ENCODE measurements at places on chromosomes 4 and X.

GRCh38 chr4:36317721-36318120 is 36.3 kb downstream of the DTHD1 start:
- no peak for DNase-seq

DNA sequence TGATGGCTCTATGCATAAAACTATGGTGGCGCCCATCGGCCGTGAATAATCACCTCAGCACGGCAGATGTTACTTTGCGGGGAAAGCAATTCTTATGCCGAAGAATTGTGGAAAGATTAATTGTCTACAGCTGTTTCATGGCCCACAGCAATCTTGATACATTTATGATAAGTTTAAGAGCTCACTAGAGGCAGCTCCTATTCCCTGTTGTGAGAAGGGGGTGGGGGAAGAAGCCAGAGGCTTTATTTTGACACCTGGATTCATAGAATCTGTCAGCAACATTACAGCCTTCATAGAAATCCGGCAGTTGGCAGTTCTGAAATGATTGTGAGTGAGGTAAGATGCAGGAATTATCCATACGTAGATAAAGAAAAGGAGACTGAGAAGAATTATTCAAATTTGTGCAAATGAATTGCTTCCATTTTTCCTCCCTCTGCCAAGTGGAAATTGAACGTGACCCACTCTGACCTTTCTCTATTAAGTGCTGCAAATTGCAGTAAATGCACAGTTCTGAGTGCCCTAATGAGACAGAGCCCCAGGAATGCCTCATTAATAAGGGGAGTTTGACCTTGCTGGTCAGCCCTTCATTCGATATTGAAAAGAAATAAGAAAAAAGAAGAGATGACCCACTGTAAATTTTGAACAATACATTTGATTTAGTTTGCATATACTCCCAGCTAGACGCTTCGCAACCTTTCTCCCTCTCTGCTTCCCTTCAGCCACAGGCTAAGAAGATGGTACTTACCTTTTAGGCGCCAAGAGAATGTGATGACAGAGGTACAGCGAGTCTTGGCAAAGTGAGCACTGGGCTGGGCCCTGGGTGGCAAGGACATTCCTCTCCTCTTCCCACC is 188.8 kb downstream of the GPAT3 start:
- DNase-seq = no peak

- no peak for DNase-seq
Observed at GRCh38 chr4:113112338-113112978, 63.0 kb downstream of the ANK2 start.

GRCh38 chrX:91279479-91279878 is 155.2 kb upstream of the PABPC5 start:
- no peak for DNase-seq

GRCh38 chr4:121738780-121739535 is 26.0 kb downstream of the SMIM43 start:
- peak; percentile 32 for DNase-seq

- no peak for DNase-seq
Observed at GRCh38 chr4:99378876-99379275, 26.3 kb upstream of the ADH1C start.

GRCh38 chrX:71489540-71489939 is 43.4 kb upstream of the OGT start:
- DNase-seq = no peak

GRCh38 chr4:15063341-15063740 is 61.1 kb downstream of the CPEB2 start:
- no peak for DNase-seq

DNA sequence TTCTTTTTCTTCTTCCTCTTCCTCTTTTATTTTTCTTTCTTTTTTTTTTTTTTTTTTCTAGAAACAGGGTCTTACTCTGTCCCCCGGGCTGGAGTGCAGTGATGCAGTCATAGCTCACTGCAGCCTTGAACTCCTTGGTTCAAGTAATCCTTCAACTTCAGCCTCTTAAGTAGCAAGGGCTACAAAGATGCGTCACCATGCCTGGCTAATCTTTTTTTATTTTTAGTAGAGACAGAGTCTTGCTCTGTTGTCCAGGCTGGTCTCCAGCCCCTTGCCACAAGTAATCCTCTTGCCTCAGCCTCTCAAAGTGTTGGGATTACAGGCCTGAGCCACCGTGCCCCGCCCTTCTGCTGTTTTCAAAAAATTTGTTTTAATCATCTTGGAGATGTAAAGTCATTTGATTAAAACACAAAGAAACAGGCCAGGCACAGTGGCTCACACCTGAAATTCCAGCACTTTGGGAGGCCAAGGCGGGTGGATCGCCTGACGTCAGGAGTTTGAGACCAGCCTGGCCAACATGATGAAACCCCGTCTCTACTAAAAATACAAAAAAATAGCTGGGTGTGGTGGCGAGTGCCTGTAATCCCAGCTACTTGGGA is 28.1 kb downstream of the SYNPO2 start:
- no peak for DNase-seq

DNA sequence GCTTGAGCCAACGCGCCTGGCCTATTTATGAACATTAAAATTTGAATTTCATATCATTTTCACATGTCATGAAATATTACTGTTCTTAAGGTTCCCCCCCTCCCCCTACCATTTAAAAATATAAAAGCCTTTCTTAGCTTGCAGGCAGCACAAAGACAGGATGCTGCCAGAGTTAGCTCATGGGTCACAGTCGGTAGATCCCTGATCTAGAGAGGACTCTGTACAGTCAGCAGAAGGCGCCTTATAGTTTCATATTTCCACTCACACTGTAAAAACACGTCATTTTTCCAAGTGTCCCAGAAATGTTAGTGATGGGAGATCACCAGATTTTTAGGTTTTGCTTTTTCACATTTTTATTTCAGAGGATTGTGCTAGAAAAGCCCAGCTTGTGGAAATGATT is 12.2 kb downstream of the NOCT start:
- DNase-seq = peak; percentile 21

DNA sequence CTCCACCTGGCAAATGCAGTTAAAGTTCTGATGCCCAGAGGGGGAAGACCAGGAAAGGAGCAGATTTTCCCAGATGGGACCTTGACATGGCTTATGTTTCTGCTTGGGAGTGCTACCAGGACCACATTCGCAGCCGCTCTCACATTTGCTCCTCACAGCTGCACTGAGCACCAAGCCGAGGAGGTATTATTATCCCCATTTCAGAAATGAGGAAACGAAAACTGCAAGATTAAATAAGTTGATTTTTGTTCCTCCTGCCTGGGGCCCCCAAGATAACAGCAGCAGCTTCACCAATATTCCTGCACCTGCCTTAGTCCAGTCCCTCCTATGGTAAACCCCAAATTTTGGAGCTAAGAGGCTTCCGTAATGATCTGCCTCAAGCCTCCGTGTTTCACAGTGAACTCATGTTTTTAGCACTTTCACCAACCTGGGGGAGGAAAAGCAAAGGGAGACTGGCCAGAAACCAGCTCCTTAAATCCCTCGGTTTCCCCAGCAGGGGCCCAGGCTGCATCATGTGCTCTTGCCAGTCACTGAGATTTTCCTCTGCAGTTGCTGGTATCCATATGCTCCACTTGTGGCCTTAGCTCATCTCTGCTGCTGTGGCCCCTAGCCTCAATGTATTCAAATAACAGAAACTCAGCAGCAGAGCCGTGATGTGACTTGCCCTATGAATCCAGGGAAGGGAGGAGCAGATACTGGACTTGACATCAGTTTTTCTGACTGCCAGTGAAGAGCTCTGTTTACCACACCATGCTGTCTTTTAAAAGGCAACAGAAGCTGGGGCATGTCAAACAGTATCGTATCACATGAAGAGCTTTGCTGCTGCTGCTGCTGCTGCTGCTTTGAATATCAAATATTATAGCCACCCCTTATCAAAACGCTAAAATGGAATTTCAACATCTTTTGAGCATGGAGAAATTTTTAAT is 95.5 kb upstream of the KLHL13 start:
- no peak for DNase-seq

DNA sequence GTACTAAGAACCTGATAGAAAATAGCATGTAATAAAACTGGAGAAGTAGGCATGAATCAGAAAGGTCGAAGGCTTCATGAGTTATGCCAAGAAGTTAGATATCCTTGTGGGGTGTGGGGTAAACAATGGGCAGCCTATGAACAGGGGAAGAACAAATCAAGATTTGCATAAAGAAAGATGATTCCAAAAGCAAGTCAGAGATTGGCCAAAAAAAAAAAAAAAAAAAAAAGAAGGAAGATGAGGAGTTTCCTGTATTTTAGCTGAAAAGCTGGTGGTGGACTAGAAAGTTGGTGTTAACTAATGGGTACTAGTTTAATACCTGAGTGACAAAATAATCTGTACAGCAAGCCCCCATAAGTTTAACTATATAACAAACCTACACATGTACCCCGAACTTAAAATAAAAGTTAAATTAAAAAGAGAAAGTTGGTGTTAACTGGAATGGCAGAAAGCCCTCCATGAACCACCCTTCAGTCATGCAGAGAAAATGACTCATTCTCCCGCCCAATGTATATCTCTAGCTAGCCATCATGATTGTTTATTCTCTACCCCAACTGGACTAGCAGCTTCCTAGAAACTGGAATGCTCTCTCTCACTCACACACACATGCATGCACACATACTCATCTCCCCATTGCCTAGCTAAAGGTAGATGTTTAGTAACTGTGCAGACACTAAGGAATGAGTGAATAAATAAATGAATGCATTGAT is 41.7 kb downstream of the ATP11C start:
- peak; percentile 80 for DNase-seq

GRCh38 chr4:53444954-53445353 is 67.5 kb downstream of the FIP1L1 start:
- no peak for DNase-seq

DNA sequence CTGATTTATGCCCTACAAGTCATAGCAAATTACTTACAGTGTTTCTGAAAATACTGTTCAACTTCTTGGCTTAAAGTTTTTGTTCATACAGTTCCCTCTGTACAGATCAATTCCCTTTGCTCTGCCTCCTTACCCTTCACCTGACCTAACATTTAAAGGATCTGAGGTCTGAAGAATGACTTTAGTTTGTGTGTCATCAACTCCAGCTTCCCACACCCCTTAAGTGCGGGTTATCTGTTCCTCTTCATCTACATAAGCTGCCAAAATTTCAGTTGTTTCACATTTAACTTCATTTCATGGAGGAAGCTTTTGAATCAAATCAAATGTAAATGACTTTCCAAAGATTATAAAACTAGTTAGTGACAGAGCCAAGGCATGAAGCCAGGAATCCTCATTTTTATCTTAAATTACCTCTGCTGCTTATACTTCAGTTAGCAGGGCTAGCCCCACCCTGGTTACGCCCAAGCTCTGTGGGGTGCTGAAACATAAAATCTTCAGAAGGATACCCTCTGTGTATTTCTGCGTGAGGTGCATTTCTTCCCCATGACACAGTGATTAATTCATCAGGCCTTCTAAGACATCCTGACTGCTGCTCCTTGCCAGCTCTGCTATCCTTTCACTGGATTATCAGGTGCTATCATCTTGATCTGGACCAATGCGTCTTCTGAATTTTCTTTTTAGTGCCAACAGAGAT is 16.5 kb downstream of the CXCL1 start:
- peak; percentile 88 for DNase-seq

DNA sequence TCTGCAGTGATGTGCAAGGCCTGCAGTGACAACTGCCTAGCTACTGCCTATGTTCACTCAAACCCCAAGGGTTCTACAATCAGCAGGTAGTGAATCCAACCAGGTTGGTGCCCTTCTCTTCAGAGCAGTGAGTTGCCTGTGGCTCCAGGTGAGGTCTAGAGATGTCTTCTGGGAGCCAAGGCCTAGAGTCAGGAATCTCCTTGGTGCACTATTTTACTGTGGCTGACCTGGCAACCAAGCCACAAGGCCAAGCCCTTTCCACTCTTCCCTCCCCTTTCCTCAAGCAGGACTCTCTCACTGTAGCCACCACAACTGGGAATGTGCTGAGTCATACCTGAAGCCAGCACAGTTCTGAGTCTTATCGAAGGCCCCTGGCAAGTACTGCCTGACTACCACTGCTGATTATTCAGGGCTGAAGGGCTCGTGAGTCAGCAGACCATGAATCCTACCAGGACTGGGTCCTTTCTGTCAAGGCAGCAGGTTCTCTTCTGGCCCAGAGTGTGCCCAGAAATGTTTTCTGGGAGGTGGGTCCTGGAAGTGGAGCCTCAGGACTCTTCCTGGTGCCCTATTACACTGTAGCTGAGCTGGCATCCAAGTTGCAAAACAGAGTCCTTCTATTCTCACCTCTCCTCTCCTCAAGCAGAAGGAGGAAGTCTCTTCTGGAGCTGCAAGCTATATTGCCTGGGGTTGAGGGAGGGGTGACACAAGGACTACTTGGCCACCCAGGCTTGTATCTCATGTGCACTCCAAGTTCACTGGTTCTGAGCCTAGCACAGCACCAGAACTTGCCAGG is 111.6 kb downstream of the BTC start:
- peak; percentile 94 for DNase-seq

GRCh38 chrX:12610079-12610478 is 181.1 kb upstream of the PRPS2 start:
- peak; percentile 63 for DNase-seq

GRCh38 chrX:44503560-44503959 is 39.1 kb downstream of the FUNDC1 start:
- DNase-seq = no peak

DNA sequence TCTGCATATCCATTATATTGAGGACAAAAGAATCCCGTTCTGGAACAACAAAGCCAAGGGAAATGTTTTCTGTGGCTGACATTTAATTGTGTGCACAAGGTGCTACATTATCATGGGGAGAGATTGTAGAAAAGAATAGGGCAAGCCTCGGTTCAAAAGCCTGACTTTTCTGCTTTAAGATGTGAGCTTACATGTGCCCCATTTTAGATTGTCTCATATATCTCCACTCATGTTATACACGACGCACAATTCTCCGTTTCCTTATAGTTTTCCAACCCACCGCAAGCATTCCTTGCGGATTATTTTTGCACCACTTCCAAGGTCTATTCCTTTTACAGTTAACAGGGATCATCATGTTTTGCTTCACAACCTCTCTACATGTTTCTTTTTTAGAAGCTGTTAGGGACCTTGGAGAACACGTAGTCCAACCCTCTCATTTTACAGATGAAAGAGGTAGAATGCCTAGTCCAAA is 99.6 kb upstream of the MAML3 start:
- no peak for DNase-seq

DNA sequence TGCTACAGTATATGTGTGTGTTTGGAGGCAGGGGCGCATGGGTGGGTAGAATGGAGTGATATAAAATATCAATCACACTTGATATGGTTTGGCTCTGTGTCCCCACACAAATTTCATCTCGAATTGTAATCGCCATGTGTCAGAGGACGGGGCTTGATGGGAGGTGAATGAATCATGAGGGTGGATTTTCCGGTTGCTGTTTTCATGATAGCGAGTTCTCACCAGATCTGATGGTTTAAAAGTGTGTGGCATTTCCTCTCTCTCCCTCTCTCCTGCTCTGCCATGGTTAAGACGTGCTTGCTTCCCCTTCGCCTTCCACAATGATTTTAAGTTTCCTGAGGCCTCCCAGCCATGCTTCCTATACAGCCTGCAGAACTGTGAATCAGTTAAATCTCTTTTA is 14.8 kb downstream of the SOWAHB start:
- DNase-seq = peak; percentile 43

GRCh38 chr4:165308166-165308565 is 19.3 kb upstream of the MSMO1 start:
- no peak for DNase-seq

GRCh38 chr4:169745291-169745690 is 12.5 kb downstream of the HPF1 start:
- DNase-seq = peak; percentile 74

All from cardiac fibroblast (primary cell).